ENCODE measurements at places on chromosomes 13 and 19.

- no peak for DNase-seq
Observed at GRCh38 chr13:89375839-89376238, 1704.7 kb downstream of the SLITRK5 start.

DNA sequence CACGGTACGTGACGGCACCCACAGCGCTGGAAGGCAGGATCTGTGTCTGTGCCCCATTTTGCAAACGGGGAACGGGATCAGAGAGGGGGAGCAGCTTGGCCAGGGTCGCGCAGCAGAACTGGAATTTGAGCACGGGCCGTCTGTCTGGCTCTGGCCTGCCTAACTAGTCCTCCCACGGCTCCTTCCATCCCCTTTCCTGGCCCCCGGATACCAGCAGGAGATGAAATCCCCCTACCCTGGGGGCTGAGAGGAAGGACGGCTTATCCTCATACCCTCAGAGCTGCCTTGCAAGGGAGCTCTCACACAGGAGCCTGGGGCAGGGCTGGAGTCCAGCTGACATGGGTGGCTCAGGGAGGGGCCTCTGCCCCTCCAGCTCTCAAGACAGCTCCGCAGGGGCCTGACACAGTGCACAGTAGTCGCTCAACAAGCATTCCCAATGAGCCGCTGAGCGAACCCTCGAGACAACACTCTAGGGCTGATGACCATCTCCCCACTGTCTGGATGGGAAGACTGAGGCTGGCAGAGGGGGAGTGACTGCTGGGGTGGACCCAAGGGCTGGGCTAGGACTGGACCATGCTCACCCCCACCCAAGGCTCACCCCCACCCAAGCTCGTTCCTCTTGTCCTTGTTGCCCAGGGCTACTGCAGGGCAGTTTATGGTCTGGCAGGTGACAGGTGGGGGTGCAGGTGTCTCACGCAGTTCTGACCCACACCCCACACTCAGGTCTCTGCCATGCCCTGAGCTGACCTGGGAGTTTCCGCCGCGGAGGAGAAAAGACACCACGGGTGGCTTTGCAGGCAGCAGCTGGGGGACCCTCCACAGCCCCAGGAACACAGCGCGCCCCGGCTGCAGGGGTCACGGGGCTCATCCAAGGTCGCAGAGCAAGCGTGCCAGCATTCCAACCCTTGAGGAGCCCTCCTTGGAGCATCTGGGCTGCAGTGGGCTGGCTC lies 4.0 kb downstream of the ZBTB7A start:
- no peak for DNase-seq

DNA sequence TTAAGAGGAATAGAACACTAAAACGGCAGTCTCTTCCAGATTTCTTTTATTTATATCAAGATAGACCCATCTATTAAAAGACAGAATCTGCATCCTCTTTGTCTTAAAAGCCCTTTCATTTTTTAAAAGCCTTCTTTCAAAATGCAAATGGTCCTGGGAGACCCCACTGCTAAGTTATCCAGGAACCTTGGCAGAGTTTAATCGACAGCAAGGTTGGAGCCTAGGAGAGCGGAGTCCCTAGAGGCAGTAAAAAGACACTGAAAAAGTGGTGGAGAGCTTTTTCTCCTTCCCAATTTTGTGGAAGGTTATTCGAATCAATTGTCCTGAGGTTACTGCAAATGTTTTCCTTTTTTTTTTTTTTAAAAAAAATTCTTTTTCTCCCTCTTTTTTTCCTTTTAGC lies 294.7 kb downstream of the NALCN start:
- no peak for DNase-seq

GRCh38 chr13:114164681-114165429 lies 14.2 kb upstream of the CFAP97D2 start:
- no peak for DNase-seq

DNA sequence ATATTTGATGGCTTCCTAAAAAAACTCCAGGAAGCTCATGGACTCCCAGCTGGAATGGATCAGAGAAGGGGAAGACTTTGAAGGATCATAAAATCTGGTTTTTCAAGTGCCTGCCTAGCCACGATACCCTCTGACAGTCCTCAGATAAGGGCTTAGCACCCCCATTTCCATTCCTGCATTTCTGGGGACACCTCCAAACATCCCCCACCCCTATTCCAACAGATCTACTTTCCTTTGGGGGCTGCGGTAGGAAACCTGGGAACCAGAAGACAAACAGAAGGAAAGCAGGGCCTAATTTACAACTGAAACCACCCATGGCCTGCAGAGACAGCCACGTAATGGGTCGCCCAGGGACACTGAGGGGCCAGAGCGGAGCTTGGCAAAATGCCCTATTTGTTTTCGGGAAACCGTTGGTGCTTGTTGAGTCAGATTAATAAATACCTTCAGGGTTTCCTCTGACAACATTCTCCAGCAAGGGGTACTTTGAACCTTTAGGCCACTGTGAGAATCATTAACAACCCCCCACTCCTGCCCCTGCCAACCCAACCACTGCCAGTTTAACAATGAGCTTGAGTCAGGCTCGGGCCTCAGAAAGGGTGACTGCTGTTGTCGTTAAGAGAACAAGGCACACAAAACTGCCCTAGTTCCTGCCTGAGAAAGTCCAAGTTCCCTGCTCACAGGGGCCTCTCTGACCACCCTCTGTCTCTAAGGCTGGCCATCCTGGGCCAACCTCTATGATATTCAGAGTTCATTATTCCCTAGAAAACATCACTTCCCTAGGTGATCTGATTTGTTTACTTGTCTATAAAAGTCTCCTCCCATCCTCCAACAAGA lies 23.5 kb downstream of the RHPN2 start:
- DNase-seq = no peak

DNA sequence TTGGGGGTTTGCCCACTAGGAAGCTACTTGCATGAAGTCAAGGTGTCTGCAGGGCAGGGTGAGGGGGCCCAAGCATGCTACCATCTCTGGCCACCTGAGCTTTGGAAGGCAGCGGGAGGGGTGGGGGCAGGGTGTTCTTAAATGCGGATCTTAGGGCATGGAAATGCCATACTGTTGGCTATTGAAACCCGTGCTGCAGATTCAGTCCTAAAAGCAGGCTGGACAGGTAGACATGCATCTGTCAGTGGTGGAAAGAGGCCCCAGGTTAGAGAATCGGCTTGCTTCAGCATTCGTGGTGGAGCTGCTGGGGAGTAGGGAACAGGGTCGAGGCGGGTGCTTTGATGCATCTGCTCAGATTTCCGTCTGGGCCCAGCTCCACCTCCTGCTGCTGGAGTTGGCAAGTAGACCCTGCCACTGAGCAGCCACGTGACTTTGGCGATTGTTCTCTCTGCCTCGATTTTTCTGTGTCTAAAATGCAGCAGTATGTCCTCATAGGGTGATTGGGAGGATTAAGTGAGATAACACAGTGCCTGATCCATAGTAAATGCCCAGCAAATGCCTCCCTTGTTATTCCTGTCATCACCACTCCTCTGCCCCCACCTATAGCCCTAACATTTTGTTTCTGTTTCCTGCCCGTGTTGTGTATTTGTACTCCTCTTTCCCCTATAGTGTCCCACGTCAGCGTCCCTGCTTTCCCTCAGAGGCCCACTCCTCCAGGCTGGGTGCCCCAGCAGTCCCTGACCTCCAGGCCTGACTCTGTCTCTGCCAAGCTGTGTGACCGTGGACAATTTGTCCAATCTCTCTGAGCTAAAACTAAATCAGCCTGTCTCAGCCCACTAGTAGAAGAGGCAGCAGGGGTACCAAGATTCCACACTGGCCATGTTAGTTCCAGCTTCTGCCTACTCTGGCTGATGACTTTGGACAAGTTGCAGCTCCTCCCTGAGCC lies 5.8 kb downstream of the PPP1R37 start:
- no peak for DNase-seq

- DNase-seq = no peak
Observed at GRCh38 chr13:28199089-28199488, 60.7 kb downstream of the PAN3 start.

GRCh38 chr13:27822258-27822872 lies 30.1 kb downstream of the GSX1 start:
- DNase-seq = no peak

- DNase-seq = no peak
Observed at GRCh38 chr19:22622901-22623840, 11.0 kb upstream of the ZNF492 start.

GRCh38 chr13:40485611-40486517 lies 180.6 kb downstream of the FOXO1 start:
- no peak for DNase-seq

- no peak for DNase-seq
Observed at GRCh38 chr13:19074519-19074918, 107.1 kb downstream of the TUBA3C start.
